ENCODE measurements at places on chromosomes 3 and 15.

- DNase-seq = no peak
Observed at GRCh38 chr3:161284989-161285388, 63.9 kb downstream of the NMD3 start.

GRCh38 chr3:177516158-177517011 lies 319.1 kb upstream of the TBL1XR1 start:
- no peak for DNase-seq

GRCh38 chr3:10597733-10598132 lies 92.3 kb upstream of the ATP2B2 start:
- no peak for DNase-seq

DNA sequence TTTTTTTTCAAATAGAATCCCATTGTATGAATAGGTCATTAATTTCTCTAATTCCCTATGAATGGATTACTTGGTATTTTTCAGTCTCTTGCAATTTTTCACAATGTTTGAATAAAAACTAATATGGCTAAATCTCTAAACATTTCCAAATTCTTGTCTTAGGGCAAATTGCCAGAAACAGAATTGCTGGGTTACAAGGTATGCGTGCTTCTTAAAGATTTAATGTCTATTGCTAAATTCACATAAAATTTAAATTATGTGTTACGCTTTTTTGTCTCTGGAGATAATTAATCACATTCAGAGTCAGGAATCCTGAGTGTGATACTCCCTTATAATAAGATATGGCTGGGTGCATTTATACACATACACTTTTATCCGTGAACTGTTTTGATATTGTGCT lies 264.5 kb upstream of the TBL1XR1 start:
- no peak for DNase-seq

DNA sequence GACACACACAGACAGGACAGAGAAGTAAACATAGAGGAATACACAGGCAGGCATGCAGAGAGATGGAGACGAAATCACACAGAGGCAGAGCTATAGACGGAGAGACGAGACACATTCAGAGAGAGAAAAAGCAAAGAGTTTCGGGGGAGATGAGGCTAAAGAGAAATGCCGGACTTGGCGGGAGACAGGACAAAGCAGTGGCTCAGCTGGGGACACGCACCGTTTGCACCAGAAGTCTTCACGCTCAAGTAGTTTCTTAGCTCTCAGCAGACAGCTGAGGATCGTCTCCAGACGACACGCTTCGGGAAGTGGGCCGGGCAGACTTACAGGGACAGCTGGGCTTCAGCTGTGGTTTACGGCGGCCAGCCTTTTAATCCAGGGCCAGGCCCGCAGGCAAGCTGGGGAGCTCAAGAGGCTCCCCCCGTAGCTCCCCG lies 56.2 kb upstream of the DLG1 start:
- DNase-seq = no peak

DNA sequence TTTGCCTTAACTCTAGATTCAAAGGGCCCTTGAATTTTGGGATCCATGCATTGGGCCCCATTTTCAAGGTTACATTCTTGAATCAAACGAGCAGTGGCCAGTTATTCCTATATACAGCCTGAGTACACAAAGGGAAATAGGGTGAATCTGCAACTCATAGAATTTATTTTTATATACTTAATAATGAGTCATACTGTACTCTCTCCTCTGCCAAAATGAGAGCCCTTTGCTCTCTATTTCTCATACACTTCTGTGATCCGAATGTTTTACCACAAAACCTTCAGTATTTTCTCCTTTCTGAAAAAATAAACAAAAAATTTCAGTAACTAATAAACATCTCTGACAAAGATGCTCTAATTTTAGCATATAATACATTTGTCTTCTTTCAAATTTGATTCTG lies 116.7 kb downstream of the SERPINI1 start:
- DNase-seq = no peak

DNA sequence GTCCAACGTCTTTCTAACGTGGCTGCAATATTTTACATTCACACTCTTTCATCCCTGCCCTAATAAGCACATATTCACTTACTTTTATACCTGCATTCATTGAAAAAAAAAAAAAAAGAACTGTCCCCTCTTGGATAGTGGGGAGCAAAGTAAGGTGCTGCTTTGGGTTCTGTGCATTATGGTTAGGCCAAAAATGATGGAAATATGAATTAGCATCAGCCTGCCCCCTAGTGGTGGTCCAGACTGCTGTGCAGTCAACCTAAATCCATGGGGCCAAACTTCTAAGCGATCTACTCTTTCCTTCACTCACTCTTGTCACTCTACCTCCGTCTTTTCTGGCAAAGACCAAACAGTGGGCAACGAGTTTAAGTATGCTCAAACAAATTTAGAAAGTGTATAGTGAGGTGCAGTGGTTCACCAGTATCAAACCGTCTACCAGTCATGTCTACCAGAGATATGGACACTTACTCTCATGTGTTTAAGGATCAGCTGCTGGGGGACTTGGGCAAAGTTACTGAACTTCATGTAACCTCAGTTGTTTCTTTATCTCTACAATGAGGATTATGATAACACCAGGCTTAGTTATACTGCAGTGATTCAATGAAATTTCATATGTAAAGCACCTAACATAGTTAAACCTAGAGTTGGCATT lies 61.5 kb upstream of the GRM7 start:
- DNase-seq = no peak

GRCh38 chr3:169218314-169218983 lies 445.1 kb downstream of the MECOM start:
- no peak for DNase-seq

GRCh38 chr3:108088146-108088545 lies 2.7 kb downstream of the CD47 start:
- no peak for DNase-seq

DNA sequence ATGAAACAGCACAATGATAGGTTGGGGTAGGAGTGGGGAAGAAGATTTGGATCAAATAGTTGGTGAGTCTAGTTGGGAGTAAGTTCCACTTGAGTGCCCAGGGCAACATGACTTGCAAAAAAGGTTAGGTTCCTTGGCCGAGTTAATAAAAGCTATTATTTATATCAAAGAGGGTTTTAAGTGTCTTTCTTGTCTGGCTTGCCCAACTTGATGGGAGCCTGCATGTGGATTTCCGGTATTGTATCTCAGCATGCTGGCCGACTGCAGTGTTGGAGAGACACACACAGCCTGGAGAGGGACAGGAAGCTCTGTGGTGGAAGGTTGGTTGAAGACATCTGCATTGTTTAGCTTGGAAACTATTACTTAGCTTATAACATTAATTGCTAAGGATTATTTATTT lies 449.5 kb upstream of the TBL1XR1 start:
- no peak for DNase-seq

DNA sequence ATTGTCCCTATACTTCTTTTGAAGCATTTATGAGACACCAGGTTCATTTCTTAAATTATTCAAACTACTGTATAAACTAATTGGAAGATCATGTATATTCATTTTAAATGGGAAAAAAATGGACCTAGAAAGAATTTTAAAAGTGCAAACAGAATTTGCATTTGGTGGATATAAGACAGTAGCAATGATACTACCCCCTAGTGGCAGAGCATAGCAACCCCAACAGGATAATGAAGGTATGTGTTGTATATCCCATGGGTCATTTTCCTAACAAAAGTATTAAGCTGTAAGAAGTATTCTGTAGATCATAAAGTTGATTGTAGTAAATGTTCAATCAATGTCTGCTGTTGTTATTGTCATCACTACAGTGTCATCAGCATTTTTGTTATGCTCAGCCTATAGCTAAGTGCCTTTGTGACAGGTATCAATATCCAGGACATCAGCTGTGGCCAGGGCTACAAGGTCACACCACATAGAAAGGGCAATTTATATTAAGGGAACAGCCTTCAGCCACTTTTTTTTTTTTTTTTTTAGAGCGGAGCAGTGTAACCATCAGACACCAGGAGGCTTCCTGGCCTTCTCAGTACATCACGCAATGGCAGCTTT lies 175.8 kb downstream of the FOXB1 start:
- no peak for DNase-seq

DNA sequence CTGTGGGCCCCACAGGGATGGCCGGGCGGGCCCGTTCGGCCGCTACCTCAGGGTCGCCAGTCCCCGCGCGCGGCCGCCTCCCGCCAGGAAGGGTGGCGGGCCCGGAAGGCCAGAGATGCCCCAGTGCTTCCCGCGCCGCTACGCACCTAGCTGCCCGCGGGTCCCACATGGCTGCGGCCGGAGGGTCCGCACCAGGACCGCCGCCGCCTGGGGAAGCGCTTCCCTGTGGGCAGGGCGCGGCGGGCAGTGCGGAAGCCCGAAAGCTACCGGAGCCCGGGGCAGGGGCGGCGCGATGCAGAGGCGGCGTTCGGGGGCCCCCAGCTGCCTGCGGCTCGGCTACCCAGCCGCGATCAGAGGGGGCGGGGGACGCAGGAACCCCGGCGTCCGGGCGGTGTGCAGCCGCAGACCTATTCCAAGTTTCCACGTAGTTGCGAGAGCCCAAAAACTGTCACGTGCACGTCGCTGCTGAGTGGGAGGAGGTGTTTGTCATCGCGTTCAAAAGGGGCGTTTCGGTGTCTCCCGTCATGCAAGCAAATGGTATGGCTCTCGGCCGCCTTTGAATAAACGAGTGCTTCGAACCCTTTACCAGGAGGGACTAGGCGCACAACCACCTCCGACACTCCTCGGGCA lies at the start of gene TRANK1:
TSS of gene TRANK1 (minus strand) at position 414 of the 630 bp plus-strand sequence. CDS start at position 169, 245 bp downstream.
- peak; percentile 24 for DNase-seq

GRCh38 chr15:72198356-72199204 lies 993 bp upstream of the GRAMD2A start:
- peak; percentile 74 for DNase-seq

DNA sequence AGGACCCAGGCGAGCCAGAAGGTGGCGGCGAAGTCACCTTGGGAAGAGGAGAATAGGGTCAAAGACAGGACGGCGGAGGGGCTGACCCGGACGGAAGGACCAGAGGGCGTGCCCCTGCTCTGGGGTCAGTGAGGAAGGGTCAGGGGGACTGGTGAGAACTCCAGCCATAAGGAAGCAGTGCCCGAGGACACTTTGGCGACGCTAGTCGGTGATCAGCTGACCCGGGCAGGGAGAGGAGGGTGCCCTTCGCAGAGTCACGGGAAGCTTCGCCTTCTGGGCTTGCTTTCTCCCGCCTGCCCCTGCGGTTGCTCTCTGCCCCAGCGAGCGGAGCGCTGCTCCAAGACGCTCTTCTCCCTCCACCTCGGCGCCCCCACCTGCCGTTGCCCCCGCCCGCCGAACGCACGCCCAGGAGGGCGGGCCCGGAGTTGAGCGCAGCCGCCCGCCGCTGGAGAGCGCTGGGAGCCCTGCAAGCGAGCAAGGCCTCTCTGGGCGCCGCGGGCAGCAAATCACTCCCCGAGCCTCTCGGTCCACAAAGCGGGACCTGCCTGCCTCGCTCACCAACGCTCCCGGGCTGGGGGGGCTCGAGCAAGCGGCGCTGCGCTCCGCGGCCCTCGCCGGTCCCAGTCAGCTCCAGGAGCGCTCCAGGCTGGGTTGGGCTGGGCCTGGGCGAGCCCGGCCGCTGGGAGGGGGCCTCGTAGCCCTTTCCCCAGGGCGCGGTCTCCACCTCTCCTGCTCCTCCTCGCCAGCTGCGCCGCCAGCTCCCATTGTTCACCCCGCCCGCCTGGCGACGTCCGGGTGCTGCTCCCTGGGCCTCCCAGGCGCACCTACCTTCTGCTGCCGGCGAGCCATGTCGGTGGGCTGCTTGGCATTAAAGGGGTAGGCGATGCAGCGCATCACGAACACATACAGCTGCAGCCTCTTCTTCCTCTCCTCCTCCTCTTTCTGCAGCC lies 1.2 kb downstream of the CADPS start:
- DNase-seq = peak; percentile 78

- DNase-seq = no peak
Observed at GRCh38 chr3:111851511-111851954, 7.5 kb upstream of the PHLDB2 start.

- no peak for DNase-seq
Observed at GRCh38 chr3:19399356-19399755, 251.0 kb downstream of the KCNH8 start.

GRCh38 chr3:73622091-73622805 lies 2.5 kb downstream of the PDZRN3 start:
- peak; percentile 11 for DNase-seq
